ENCODE measurements at places on chromosomes 7 and 10. TPM values are rescaled to one million over a fixed set of nuclear protein-coding genes. Genes with fewer than 3 reads are reported as not detected.

The PLAC9 gene
- total RNA-seq, result 3.9 TPM

The COL13A1 gene
- total RNA-seq, result 18.3 TPM

The NKX2-3 gene
- total RNA-seq, result not detected

The IQCE gene
- total RNA-seq, result 6.0 TPM

The CLRN3 gene
- total RNA-seq, result 0.09 TPM

The CDC14C gene
- not detected for total RNA-seq

The SRI gene
- total RNA-seq, result 152 TPM

The KCND2 gene
- total RNA-seq, result not detected

The SCIN gene
- 0.09 TPM for total RNA-seq

The ICA1 gene
- total RNA-seq, result 29.2 TPM

The MTURN gene
- 4.5 TPM for total RNA-seq

The ADAM8 gene
- total RNA-seq, result 0.18 TPM

The PRSS2 gene
- total RNA-seq, result not detected

The ANKRD16 gene
- total RNA-seq, result 5.8 TPM
